Stimulated activated CD8-positive, alpha-beta memory T cell treated with anti-CD3 and anti-CD28 coated beads, Interleukin-15, amount 100 ng/mL, for 24 hours (primary cell): ENCODE measurements at places on chromosomes 2 and 18.

- DNase-seq, result no peak
Measured at GRCh38 chr2:212935752-212936151, 215.7 kb downstream of the IKZF2 start.

DNA sequence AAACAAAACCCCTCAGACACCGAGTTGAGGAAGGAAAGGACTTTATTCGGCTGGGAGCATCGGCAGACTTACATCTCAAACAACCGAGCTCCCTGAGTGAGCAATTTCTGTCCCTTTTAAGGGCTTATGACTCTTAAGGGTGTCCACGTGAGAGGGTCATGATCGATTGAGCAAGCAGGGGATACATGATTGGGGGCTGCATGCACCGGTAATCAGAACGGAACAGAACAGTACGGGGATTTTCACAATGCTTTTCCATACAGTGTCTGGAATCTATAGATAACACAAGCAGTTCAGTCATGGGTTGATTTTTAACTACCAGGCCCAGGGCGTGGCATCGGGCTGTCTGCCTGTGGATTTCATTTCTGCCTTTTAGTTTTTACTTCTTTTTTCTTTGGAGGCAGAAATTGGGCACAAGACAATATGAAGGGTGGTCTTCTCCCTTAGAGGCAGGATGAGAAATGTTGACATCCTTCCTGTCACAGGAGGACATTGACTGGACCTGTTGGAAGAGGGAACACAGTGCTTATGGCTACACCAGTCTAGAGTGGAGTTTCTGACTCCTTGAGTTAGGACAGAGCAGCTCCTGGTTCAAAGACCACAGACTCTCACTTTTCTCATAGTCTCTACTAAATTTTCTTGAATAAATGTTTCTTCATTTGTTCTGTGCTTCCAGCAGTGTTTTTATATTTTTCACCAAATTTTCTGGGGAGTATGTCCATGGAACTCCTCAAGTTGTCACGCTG, 35.8 kb downstream of the SPOPL start:
- DNase-seq, result no peak

DNA sequence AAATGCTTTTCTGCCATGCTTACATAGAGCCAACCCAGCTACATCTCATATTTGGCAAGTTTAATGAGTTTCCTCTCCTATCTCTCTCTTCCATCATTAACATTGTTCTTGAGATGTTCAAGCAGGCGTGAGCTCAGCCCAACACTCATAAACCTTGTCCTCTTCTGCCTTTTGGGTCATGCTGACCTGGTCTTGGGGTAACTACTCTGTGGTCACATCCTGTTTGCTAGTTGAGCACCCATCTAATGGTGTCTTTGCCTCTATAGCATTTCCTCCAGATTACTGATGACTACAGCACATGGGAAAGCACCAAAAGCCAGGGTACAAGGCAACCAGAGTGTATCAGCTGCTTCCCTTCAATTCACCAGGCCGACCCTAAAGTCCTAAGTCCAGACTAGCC, 366.9 kb upstream of the HNRNPA3 start:
- DNase-seq, result no peak

GRCh38 chr2:96449637-96450036, 55.5 kb downstream of the NEURL3 start:
- DNase-seq, result no peak

GRCh38 chr2:4844881-4845280, 847.3 kb upstream of the SOX11 start:
- DNase-seq, result no peak

DNA sequence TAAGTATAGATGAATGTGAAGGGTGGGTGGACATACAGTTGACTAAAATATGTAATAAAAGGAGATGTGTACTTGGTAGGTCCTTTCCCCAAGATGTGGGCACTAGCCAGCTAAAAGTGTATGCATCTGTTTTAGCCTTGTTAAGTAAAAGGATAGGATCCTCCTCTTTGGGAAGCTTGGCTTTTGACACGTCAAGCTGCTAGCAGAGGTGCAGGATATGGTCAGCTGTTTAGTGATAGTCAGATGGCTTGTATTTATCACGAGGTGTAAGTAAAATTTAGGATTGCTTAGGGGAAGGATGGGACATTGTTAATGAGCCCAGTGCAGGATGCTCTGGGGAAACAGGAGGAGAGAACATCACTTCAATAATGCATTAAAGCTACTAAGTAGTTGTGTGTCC, 1.5 kb downstream of the MFSD6 start:
- DNase-seq, result no peak

GRCh38 chr2:17591846-17592245, 51.4 kb downstream of the VSNL1 start:
- DNase-seq, result no peak

DNA sequence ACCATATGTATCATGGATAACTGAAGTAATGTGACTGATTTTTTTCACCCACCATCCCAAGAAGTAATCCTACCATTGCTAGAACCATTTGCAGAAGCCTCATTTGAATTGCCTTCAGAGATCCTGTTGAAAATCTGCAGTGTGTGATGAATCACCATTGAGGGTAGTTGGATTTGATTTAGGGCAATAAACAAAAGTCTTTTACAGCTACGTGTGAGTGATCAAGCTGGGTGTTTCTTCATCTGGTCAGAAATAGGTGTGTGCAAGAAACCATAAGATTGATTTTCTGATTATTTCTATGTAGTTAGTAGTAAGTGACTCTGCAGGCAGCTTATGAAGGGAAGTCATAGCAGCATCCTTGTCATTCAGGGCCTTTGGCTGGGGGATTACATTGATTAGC, 159.6 kb downstream of the MGAT5 start:
- DNase-seq, result no peak

DNA sequence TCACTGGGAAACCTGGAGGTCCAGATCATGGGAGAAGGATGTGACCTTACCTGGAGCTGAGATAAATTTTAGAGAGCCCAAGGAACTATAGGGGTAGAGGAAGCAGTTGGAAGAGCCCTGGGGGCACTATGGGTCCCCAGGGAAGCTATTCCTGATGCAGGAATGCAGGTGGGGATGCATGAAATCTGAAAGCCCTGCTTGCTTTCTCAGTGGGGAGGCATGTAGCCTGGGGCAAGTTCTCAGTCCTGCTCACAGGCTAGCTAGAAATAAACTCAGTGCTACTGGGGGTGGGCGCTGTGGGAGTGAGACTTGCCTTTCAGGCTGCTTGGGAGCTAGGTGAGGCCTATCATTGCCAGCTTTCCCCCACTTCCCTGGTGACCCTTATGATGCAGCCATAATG, 499.7 kb downstream of the PTH2R start:
- DNase-seq, result no peak

DNA sequence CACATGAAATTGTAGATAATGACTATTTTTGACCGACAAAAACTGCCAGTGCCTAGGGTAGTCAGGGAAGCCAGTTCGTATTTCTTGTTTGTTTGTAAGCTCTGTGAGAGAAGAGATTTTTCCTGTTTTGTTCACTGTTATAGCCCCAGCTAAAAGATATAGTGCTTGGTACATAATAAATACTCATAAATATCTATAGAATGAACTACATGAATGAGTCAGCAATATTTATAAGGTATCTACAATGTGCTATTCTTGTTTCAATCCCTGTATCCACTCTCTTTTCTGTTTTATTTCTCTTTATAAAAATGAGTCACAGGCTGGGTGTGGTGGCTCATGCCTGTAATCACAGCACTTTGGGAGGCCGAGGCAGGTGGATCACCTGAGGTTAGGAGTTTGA, 275.6 kb upstream of the FANCL start:
- no peak for DNase-seq

DNA sequence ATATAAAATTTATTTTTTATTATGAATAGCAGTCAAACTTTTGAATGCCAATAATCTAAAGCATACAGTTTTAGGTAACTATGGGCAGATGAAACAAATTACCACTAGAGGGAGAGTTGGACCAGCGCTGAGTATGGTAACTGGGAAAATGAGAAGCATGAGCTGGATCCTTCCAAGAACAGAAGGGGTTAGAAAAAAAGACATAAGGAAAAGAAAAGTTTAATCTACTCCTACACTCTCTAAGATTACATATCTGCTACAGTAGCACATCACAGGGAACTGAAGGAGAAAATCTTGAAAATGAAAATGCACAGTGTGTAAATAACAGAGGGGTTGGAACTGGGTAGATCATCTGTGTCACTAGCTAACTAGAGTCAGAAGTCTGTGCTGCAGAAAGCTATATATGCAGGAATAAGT, 15.5 kb downstream of the REG3G start:
- no peak for DNase-seq

- DNase-seq, result no peak
Measured at GRCh38 chr2:144237108-144237507, 282.8 kb downstream of the ZEB2 start.

DNA sequence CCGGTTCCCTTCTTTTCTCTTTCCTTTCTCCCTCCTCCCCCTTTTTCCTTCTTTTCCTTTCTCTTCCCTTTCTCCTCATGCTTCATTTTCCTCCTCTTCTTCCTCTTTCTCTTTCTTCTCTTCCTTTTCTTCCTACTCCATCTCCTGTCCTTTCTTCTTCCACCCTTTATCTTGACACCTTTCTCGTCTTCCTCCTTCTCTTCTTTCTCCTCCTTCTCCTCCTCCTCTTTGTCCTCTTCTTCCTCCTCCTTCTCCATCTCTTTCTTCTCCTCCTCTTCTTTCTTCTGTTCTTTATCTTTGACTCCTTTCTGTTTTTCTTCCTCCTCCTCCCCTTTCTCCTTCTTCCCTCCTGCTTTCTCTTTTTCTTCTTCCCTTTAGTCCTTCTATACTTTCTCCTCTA, 53.2 kb downstream of the CELF4 start:
- no peak for DNase-seq

DNA sequence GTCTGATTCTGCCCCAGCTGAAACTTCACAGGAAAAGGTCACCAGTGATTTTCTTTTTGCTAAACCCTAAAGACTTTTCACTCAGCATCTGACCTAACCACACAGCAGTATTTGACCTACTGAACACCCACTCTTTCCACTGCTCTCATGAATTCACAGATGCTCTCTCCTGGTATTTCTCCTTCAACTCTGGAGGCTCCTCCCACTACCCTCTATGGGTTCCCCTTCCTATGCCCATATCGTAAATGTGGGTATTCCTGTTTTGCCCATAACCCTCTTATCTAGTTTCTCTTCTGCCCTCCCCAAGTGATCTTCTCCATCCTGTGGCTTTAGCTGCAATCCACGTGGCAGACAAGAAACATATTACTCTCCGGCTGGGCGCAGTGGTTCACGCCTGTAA, 7.6 kb downstream of the PLEKHM3 start:
- no peak for DNase-seq

DNA sequence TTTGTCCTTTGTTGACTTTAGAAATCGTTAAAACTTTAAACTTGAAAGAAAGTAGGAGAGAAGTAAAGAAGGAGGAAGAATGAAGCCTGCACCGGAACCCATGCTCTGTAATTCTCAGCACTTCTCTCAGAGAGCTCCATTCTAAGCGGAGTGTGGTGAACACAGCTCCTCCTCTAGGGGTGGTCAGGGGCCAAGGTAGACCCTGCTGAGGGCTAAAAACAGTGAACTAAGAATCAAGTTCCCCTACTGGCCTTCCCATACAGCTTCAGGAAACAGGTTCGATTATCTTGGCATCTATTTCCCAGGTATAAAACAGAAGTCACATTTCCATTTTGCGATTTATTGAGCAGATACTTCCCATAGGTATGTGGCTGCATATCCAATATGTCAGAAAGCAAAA, 92.7 kb upstream of the ASAP2 start:
- no peak for DNase-seq

GRCh38 chr2:234411793-234412192, 85.1 kb downstream of the ARL4C start:
- no peak for DNase-seq

DNA sequence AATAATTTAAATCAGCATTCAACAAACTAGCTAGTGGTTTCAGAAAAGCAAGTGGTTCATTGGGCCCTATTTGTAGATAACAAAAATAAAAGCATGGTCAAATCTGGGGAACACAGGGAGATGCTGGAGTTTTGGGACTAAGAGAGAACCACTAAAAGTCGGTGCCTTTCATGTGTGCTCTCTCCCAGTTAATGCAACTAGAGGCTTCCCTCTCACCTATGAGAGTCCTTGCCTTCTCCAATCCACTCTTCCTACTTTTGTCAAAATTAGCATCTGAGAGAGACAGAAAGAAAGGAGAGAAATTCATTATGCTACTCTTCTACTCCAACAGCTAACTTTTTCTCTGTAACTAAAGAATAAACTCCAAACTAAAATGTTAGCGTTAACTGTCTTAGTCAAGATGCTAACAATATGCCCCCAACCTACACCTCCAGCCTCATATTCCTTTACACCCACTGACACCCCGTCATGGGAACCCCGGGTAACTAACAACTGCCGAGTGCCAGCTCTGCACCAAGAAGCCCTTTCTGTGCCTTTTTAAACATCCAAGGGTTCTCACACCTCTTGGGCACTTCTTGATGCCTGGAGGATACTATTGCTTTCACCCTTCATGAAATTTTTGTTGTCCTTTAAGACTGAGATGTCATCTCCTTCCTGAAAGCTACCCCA, 133.4 kb downstream of the RBMS1 start:
- no peak for DNase-seq

DNA sequence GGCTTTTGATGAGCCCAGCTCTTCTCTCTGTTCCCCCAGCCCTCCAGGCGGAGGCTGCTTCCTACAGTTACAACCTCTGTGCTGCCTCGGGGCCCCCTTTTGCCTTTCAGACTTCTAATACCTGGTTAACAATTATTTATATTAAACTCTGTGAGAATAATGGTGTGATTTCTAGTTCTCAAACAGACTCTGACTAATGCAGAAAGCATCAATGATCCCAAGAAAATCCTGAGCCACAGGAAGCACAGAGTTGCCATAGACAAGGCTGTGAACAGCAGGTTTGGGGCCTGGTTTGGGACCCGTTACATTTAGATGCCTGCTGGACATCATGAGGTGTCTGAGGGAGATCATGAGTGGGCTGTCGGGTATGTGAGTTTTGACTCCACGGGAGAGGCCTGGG, 37.4 kb upstream of the MYO3B start:
- DNase-seq, result no peak

- no peak for DNase-seq
Measured at GRCh38 chr2:46323730-46324129, 26.5 kb downstream of the EPAS1 start.

DNA sequence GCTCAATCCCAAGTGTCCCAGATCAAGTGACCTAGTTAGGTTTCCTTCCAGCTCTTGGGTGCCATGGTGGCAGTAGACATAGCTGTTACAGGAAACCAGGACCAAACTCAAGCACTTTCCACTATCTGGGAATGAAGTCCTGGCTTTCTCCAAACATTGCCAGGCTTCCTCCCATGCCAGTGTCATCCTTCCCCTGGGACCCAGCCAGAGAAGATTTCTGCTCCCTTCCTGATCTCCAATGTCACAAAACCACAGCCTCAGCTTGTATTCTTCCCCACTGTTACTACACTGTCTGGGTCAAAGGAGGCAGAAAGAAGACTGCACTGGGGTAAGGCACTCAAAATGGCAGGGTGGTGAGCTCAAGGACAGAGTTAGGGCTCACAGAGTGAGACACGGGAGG, 347.1 kb downstream of the TNS1 start:
- no peak for DNase-seq

GRCh38 chr2:95728878-95729596, 137.2 kb downstream of the TRIM43 start:
- no peak for DNase-seq

DNA sequence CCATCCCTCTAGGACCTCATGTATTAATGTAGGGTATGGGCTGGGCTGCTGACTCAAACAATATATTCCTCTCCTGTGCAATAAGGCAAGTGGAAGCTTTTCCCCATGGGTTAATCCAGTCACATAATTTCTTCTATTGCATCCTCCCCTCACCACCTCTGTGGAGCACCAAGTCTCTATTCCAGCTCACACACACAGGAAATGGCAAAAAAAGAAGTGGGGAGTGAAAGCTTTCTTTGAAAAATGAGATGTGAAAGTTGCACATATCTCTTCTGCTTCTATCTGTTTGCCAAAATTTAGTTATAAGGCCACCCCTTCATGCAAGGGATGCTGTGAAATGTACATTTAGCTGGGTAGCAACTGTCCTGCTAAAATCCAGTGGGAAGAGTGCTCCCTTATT, 121.3 kb downstream of the CDC42EP3 start:
- no peak for DNase-seq
